Breast epithelium (tissue), 4 donors: ENCODE measurements at places on chromosomes 2 and 18. TPM values are rescaled to one million over a fixed set of nuclear protein-coding genes. Genes with fewer than 3 reads are reported as not detected.

The NPAS2 gene
- 42.3 TPM for total RNA-seq

- no peak for DNase-seq
Observed at GRCh38 chr2:203675086-203675485, 31.4 kb upstream of the CD28 start.

DNA sequence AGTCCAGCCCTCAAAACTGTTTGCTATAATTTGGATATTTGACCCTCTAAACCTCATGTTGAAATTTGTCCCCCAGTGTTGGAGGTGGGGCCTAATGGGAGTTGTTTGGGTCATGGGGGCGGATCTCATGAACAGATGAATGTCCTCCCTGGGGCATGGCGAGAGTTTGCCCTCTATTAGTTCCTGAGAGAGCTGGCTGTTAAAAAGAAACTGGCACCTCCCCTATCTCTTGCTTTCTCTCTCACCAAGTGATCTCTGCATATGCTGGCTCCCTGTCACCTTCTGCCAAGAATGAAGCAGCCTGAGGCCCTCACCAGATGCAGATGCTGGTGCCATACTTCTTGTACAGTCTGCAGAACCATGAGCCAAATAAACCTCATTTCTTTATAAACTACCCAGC lies 12.0 kb downstream of the LNPK start:
- no peak for DNase-seq

DNA sequence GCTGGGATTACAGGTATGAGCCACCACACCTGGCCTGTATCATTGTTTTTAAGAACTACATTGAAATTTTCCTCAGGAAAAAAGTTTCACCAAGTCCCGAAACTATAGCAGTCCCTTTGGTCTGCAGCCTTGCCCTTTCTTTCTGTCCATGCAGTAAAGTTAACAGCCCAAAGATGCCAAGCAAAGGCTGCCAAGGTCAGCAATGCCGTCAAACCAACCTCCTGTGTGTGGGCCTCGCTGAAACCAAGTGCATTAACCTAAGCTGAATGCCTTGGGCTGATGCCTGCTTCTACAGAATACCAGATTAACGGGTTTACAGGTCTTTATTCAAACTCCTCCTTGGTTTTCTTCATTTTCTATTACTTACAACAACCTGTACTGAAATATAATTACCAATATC lies 73.1 kb downstream of the EIF5B start:
- no peak for DNase-seq

The STRADB gene
- total RNA-seq = 20.3 TPM

- no peak for DNase-seq
Observed at GRCh38 chr2:23380562-23381065, 4.4 kb upstream of the KLHL29 start.

The RESP18 gene
- not detected for total RNA-seq

DNA sequence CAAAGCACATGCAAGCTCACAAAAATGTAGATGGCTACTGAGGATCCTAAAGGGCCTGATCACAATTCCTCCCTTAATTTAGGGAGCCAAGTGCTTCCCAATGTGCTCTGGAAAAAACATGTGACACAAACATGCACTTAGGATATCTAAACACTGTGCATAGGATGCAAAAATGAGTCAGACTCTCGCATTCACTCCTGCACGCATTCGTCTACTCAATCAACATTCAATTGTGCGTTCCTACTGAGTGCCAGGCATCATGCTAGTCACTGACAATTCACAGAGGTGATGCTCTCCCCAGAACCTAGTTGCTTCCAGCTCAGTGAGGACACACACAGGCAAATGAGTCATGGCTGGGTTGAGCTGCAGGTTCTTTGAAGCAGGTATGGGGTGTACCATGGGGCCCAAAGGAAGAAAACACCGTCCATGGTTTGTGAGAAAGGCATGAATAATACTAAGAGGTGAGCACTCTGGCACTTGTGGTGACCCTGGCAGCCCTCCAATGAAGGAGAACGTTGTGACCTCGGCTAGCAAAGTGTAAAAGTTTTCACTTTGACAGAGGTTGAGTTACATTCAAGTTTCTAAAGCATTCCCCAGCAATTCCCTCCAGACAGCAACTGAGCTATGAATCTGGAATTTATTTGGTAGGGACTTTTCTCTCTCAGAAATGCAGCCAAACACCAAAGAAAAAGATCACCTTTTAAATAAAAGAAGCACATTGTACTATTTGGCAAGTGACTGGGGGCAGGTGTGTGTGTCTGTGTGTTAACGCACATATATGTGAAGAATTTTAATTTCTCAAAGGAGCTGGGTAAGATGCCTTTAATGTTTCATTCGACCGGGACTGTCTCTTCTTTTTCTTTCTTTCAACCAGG lies 173.3 kb downstream of the ALPK2 start:
- DNase-seq = peak; percentile 35

The PDE11A gene
- 0.96 TPM for total RNA-seq

DNA sequence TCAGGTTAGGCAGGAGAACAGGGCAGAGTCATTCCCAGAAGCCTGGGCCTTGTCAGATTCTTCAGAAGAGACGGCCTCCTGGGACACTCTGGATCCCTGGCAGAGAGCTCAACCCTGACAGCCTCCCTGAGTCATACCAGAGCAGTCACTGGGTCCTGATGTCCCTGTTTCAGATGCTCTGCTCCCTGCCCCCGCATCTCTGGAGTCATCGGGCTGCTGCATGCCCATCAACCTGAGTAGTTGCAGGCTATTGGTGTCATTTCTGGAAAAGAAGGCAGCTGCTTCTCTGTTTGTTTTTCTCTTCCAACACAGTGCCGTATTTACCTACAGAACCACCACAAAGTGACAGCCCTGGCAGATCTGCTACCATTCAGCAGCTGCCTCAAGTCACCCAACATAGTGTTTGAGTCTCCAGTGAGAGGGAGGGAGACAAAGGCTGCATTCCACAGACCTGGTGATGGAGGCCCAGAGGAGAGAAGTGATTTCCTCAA lies 145.1 kb downstream of the B3GNT2 start:
- peak; percentile 54 for DNase-seq

DNA sequence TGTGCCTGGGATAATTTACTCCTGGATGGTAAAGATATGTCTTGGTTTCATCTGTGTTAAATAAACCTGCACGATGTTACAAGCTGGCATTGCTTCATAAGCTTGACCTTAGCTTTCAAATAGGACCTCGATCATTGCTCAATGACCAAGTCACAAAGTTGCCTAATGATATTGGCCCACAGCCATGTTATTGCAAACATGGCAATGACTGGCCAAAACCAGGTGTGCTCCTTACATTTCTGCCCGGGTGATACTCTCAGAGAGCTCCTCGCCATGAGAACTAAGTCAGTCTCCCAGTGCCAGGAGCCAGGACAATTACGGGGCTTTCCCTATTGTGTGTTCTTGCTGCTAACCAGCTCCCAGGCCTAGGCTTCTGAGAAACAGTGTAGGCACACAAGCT lies 72.5 kb upstream of the CYP1B1 start:
- DNase-seq = no peak

GRCh38 chr18:8381821-8382459 lies 227.3 kb upstream of the RAB12 start:
- no peak for DNase-seq

- DNase-seq = no peak
Observed at GRCh38 chr2:238820916-238821315, 27.0 kb upstream of the TWIST2 start.

DNA sequence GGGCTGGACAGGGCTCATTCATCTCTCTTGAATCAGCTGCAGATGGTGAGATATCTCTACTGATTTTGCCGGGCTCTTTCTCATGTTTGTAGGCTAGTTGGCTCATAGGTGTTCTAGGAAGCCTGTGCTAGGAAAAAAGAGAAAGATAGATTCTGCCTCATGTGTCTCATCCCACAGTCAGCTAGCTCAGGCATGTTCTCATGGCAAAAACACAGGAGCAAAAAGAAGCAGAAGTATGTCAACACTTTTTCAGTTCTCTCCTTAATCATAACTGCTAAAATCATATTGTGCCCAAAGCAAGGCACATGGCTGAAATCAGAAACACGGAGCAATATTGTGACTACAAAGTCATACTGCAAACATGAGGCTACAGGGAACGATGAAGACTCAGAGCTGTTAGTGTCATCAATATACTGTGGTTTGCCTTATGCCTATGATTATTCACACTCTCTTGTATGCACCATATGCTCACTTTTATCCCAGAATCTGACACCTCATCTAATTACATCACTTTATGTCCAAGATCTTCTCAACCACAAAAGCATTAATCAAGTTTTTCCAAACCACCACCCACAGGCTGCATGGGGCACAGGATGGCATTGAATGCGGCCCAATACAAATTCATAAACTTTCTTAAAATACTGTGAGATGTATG lies 571.9 kb upstream of the CNTNAP5 start:
- DNase-seq = no peak

DNA sequence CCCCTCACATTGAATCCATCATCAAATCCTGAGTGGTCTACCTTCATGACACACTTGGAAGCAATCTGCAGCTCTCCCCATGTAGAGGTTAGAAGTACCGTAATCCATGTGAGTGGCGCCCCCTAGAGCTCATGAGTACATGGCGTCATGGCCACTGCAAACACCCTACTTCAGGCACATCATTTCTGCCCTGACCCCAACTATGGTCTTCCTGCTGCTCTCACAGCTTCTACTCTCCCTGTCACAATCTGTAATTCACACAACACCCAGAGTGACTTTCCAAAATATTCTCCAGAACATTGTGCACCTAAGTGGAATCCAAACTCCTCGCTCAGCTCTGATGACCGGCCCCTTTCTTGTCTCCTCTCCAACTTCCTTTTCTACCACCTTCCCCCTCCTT lies 141.9 kb downstream of the ANKRD44 start:
- peak; percentile 58 for DNase-seq

The PDE1A gene
- total RNA-seq = 5.6 TPM

DNA sequence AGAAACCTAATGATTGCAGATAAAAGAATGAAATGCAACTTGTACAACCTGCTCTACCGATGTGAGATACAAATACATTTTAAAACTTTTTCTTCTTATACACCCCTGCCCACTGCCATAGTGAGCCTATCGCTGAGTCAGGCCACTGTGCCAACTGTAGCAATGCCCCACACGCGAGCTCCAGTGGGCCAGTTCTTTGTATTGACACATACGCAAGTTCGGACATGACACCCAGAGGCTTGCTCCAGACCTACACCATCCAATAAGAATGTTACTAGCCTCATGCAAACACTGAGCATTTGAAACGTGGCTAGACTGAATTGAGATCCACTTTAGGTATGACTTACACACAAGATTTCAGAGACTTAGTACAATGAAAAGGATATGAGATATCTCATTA lies 340.1 kb downstream of the ARHGAP15 start:
- no peak for DNase-seq

GRCh38 chr18:63878343-63878742 lies 9.2 kb upstream of the SERPINB2 start:
- DNase-seq = no peak

GRCh38 chr18:49935215-49935614 lies 121.9 kb upstream of the ACAA2 start:
- no peak for DNase-seq

The MYO1B gene
- total RNA-seq = 73.9 TPM

The SCN3A gene
- 5.3 TPM for total RNA-seq

The CPO gene
- total RNA-seq = 1.6 TPM

GRCh38 chr18:12516049-12516630 lies 108.4 kb downstream of the PRELID3A start:
- no peak for DNase-seq

The C2orf92 gene
- total RNA-seq = 49.5 TPM

DNA sequence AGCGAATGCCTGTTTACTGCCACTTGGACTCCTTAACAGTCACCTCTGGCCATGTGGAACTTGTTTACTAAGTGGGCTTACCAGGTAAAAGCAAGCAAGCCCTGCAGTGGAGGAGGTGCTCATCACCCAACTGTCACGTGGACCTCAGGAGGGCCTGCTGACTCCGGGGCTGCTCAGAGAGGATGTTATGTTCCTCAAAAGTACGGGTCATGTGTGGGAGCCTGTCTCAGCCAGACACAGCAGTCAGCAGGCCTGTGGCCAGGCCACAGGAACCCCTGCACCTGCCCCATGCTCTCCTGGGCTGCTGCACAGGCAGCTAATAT lies 36.2 kb downstream of the AMER3 start:
- no peak for DNase-seq

- no peak for DNase-seq
Observed at GRCh38 chr18:27769152-27769551, 407.8 kb downstream of the CDH2 start.

- DNase-seq = no peak
Observed at GRCh38 chr2:145207884-145208283, 688.0 kb upstream of the ZEB2 start.

DNA sequence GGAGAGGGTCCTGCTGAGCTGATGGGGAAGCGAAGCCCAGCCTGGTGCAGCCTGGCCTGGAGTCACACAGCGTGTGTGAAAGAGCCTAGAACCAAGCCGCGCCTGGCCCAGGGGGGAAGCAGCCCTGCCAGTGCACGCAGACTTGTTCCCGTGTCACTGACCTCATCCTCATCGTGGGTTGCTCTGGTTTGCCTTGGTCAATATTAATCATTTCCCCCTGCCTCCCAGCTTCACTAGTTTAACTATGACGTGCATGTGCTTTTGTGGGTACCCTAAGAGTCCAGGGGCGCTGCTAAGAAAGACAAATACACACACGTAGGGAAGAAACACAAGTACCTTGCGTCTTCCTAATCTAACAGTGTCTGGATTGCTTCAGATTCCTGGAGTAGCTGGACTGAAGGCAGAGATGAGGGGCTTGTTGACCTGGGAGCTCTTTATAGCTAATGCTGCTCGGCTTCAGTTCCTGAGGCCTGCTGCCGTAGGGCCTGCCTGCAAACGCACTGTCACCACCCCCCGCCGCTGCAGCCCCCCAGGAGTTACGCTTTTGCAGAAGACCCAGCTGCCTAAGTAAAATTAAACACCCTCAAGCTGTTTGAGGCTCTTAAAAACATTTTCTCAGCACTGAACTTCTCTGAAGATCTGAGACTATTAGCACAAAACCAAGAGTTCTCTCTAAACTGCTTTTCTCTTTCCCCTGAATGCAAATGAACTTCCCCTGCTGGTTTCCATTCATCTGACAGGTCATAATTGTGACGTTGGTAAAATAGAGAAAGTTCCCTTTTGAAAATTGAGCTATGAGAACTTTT lies 159.2 kb downstream of the FAM210A start:
- no peak for DNase-seq

GRCh38 chr18:79587226-79587741 lies 92.3 kb upstream of the CTDP1 start:
- DNase-seq = no peak

GRCh38 chr2:215772003-215772402 lies 241.3 kb downstream of the MREG start:
- DNase-seq = no peak

DNA sequence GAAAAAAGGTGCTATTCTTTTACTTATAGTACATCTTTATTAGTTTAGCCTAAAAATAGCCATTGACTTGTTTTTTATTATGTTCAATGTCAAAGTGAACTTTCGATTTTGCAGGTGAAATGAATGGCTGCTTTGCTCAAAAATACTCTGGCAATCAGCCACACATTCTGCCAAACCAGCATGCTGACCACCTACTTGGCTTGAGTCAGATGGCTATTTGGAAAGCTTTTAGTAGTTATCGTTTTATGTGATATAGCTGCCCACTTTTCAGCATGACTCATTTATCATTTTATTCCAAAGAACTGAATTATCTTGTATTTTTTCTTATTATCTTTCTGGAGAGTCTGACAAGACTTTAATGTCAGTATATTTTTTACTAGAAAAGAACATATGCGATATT lies 1615.8 kb upstream of the TMEFF2 start:
- DNase-seq = no peak

The MERTK gene
- total RNA-seq = 36.3 TPM
